AG08396 (cell line): ENCODE measurements at places on chromosomes 1 and 21.
A peak's percentile ranks its signal among the peaks of the same experiment; 100 is the strongest.

DNA sequence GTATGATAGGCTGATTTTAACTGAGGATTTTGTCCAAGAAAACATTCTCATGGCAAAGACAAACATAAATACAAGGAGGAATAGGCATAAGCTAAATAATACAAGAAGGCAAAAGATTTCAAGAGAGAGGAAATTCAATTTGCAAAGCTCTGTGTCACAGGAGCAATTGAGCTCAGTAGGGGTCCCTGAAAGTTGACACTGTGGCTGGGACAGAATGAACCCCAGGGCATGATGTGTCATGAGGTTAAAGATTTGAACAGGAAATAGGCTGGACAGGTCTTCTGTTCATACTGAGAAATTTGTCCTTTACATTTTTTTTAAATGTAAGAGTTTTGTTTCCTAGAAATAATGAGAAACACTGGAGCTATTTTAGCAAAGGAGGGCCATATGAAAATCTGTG lies 555.4 kb upstream of the NEGR1 start:
- no peak for DNase-seq

DNA sequence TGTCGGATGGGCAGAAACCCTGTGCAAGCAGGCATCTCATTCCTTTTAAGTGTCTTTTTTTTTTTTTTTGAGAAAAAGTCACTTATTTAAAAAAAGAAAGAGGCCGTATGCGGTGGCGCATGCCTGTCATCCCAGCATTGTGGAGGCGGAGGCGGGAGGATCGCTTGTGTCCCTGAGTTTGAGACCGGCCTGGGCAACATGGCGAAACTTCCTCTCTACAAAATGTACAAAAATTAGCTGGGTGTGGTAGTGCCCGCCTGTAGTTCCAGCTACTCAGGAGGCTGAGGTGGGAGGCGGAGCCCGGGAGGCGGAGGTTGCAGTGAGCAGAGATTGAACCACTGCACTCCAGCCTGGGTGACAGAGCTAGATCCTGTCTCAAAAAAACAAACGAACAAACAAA lies 1.7 kb downstream of the GPR137B start:
- no peak for DNase-seq

DNA sequence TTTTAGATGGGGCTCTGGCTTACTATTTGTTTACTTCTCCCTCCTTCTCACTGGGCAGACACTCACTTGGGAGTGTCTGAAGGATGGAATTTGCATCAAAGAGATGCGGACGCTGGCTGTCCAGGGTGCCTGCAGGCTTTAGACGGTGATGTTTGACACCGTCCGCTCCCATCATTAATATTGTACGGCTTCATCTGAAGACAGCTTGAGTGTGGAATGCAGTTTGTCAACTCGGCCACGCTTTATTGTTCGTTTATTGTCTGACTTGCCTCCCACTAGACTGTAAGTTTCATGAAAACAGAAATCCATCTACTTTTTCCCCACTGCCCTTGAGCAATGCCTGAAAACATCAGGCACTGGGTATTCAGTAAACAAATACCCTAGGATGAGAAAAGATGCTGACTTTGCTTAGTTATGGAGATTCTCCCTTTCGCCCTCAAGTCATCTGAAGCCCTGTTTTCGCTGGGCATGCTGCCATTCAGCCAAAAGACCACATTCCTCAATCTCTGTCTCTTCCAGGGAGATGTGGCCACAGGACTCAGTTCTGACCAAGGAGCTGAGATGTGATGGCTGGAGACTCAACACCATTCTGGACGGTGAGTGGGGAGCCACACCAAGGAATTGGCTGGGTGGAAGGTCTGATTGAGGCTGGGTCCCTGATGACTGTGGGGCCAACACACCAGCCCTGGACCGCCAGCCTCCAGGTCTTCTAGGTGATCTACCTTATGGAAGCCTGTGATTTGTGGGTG lies 87.6 kb downstream of the BCAR3 start:
- DNase-seq, result no peak

DNA sequence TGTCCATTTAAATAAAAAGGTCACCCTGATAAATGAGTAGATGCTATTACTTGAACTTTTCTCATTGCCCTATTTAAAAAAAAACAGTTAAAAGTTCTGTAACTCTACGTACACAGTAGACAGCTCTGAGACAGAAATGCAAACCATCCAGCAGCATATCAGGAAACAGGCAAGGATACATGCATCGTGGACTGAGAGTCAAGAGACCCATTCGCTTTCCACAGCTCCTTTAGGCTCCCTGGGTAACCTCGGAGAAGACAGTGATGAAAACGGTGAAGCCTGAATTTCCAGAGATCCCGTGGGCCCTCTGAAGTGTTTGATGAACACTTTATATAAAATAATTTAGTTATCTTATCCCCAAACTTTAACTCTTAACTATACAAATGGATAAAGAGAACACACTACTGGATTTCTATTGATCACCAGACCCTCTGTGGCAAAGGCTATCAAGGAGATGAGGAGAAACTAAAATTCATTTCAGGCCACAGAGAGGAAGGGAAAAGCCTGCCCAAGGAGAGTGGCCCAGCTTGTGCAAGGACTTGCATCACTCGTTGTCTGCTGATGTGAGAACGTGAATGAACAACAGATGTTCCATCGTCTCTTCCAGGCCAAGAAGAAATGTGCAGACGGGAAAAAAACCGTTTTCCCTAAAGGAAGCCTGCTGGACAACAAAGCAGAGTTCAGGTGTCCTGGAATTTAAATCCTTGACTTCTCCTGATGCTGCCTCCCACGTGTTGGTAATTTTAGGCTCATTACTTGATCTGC lies 131.0 kb downstream of the TGFBR3 start:
- DNase-seq, result no peak

DNA sequence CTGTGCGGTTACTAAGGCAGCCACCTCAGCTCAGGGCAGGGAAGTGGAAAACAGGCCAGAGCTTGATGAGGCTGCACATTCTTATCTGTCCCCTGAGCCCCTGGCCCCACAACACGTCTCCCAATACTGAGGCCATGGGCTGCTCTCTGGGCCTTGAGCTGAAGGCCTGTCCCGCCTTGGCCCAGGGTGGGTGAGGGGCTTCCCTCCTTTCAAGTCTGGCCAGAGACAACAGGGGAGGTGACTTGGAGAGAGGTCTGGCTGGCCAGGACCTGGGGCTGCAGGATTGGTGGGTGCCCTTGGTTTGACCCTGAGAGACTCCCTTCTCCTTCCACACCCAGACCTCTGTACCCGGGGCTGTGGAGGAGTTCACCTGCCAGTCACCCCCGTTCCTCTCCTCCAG lies 563.8 kb downstream of the PTPRU start:
- peak; percentile 1 for DNase-seq

DNA sequence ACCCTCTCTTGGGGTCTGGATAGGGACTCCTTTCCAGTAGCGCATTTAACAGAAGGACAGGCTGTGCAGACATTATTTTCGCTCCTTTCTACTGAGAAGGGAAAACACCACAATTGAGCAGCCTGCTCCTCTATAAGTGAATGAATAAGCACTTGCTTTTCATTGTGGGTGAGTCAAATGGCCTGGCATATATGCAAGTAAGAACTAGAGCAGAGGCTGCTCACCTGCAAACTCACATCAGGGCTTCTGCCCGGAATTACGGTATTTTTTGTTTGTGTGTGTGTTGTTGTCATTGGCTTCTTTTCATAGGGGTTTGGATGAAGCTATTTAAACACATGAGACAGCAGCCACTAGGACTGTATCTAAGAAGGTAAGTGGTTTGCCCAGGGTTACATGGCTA lies 200.1 kb upstream of the CAMK1G start:
- no peak for DNase-seq
